Bronchus fibroblast of lung (primary cell): ENCODE measurements at places on chromosomes 3 and 15. TPM values are rescaled to one million over a fixed set of nuclear protein-coding genes. Genes with fewer than 3 reads are reported as not detected.

The GABRB3 gene
- total RNA-seq = under 0.01 TPM in 2 replicates

The NR1I2 gene
- total RNA-seq = under 0.01 and 0.34 TPM in 2 replicates

The MBD4 gene
- 15.9 and 21.4 TPM in 2 replicates for total RNA-seq

The MFAP1 gene
- total RNA-seq = 14.9 and 16.1 TPM in 2 replicates

The GP5 gene
- total RNA-seq = under 0.01 TPM in 1 of 2 replicates, not detected in the other

The RNF111 gene
- total RNA-seq = 4.5 and 5.2 TPM in 2 replicates

The ANKRD63 gene
- total RNA-seq = not detected in 2 replicates

The MUC20 gene
- under 0.01 and 0.15 TPM in 2 replicates for total RNA-seq

The GPR27 gene
- not detected in 2 replicates for total RNA-seq

The SMAD6 gene
- 4.7 and 7.1 TPM in 2 replicates for total RNA-seq

The SCAPER gene
- total RNA-seq = 2.4 and 6.6 TPM in 2 replicates

The ZNF106 gene
- total RNA-seq = 18.9 and 20.2 TPM in 2 replicates

The MYRIP gene
- not detected in 2 replicates for total RNA-seq

The ROPN1 gene
- not detected in 2 replicates for total RNA-seq

The CHST13 gene
- total RNA-seq = not detected in 2 replicates

The GRIP2 gene
- not detected in 2 replicates for total RNA-seq

The NAALADL2 gene
- 1.0 and 3.4 TPM in 2 replicates for total RNA-seq

The CCR9 gene
- not detected in 2 replicates for total RNA-seq

The CHDH gene
- 0.15 and 0.34 TPM in 2 replicates for total RNA-seq

The TM4SF18 gene
- under 0.01 TPM in 1 of 2 replicates, not detected in the other for total RNA-seq

The TIMP4 gene
- total RNA-seq = 10.9 and 11.3 TPM in 2 replicates

The GOLGA6L7 gene
- not detected in 2 replicates for total RNA-seq

The PLCH1 gene
- 0.30 TPM in 1 of 2 replicates, not detected in the other for total RNA-seq

The NPAP1 gene
- total RNA-seq = not detected in 2 replicates

The MAGEL2 gene
- 0.45 and 0.84 TPM in 2 replicates for total RNA-seq

The CRYGS gene
- 0.34 and 0.59 TPM in 2 replicates for total RNA-seq

The TMC3 gene
- not detected in 2 replicates for total RNA-seq

The CRYBG3 gene
- 4.9 and 6.4 TPM in 2 replicates for total RNA-seq

The P3H2 gene
- total RNA-seq = 6.4 and 7.3 TPM in 2 replicates

The KCNMB3 gene
- total RNA-seq = 0.34 and 0.89 TPM in 2 replicates

The EPHA6 gene
- 0.17 TPM in 1 of 2 replicates, not detected in the other for total RNA-seq

The EDEM1 gene
- 16.9 and 22.5 TPM in 2 replicates for total RNA-seq

The PLA2G4E gene
- total RNA-seq = not detected in 2 replicates

The FRG2C gene
- total RNA-seq = not detected in 2 replicates

The UNC13C gene
- not detected in 2 replicates for total RNA-seq

The HACL1 gene
- 13.1 and 13.5 TPM in 2 replicates for total RNA-seq

The PCOLCE2 gene
- total RNA-seq = 1.3 and 1.5 TPM in 2 replicates

The CSTA gene
- total RNA-seq = 1.0 TPM in 1 of 2 replicates, not detected in the other

The RPL14 gene
- total RNA-seq = 421 and 451 TPM in 2 replicates

The ZNF662 gene
- 1.0 and 1.3 TPM in 2 replicates for total RNA-seq

The CHCHD4 gene
- 17.0 and 19.5 TPM in 2 replicates for total RNA-seq

The CRABP1 gene
- not detected in 2 replicates for total RNA-seq

The AADAC gene
- not detected in 2 replicates for total RNA-seq

The GOLGA6D gene
- total RNA-seq = not detected in 2 replicates

The EBLN2 gene
- 0.89 and 1.0 TPM in 2 replicates for total RNA-seq

The UBAP1L gene
- total RNA-seq = under 0.01 and 0.30 TPM in 2 replicates

The IL20RB gene
- 2.2 and 3.0 TPM in 2 replicates for total RNA-seq

The CMTM8 gene
- 1.0 and 1.5 TPM in 2 replicates for total RNA-seq

The RMDN3 gene
- total RNA-seq = 11.4 and 16.8 TPM in 2 replicates

The NEK10 gene
- 0.30 and 0.34 TPM in 2 replicates for total RNA-seq

The CMTM7 gene
- 15.5 and 15.9 TPM in 2 replicates for total RNA-seq

The GRK7 gene
- total RNA-seq = not detected in 2 replicates
